Right forelimb (tissue), 1 donor: ENCODE measurements at places on chromosomes 7 and 10.

- DNase-seq = no peak
Observed at GRCh38 chr10:93079663-93080349, 6.1 kb downstream of the CYP26A1 start.

- DNase-seq = no peak
Observed at GRCh38 chr7:27316311-27316710, 73.7 kb downstream of the EVX1 start.

GRCh38 chr10:74189999-74190421 lies 39.0 kb downstream of the ADK start:
- no peak for DNase-seq

GRCh38 chr10:73802276-73802991 lies 9.0 kb downstream of the NDST2 start:
- no peak for DNase-seq

GRCh38 chr7:44112231-44112996 lies 8.3 kb downstream of the AEBP1 start:
- no peak for DNase-seq
